ENCODE measurements at places on chromosomes 2 and 18.

- DNase-seq, result no peak
Observed at GRCh38 chr2:240356700-240357640, 78.5 kb upstream of the GPC1 start.

DNA sequence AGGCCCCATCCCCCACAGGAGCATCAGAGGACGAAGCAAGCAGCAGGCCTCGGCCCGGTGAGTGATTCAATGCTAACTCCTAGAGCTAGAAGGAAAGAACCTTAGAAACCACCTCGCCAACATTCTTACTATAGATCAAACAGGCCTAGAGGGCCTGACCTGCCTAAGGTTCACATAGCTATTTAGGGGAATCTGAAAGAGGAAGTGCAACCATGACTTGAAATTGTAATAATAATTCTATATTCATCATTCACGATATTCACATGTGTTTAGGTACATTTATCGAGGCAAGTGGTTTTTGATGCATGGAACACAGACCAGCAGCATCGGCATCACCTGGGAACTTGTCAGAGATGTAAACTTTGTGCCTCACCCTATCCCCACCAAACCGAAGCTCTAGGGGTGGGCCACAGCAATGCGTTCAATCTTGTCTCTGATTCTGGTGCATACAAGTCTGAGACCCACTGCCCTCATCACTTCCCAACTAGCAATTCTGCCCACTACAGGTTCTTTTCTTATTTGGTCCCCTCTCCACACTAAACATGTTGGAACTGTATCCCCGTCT is 78.0 kb upstream of the DNMT3A start:
- DNase-seq, result no peak

GRCh38 chr2:134758633-134759032 is 39.8 kb upstream of the TMEM163 start:
- DNase-seq, result no peak

DNA sequence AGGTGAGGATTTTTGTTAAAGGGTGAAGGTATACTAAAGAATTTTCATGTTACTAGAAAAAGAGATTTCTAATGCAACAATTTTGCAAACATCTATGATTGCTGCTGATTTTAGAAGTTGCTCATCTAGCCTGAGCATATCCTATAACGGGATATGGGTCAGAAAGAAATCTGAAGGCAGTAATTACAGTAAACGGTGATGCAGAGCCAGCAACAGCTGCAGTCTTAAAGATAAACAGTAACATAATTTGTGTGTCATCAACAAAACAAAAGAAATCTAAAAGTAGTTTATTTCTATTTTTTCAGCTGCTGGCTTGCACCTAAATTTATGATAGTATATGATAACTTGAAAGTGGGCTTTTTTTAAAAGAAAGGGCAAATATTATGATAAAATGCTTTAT is 215.7 kb downstream of the SLC4A10 start:
- no peak for DNase-seq

- DNase-seq, result no peak
Observed at GRCh38 chr2:51027442-51027841, 4.5 kb downstream of the NRXN1 start.

GRCh38 chr18:6759579-6759978 is 30.1 kb downstream of the ARHGAP28 start:
- no peak for DNase-seq

DNA sequence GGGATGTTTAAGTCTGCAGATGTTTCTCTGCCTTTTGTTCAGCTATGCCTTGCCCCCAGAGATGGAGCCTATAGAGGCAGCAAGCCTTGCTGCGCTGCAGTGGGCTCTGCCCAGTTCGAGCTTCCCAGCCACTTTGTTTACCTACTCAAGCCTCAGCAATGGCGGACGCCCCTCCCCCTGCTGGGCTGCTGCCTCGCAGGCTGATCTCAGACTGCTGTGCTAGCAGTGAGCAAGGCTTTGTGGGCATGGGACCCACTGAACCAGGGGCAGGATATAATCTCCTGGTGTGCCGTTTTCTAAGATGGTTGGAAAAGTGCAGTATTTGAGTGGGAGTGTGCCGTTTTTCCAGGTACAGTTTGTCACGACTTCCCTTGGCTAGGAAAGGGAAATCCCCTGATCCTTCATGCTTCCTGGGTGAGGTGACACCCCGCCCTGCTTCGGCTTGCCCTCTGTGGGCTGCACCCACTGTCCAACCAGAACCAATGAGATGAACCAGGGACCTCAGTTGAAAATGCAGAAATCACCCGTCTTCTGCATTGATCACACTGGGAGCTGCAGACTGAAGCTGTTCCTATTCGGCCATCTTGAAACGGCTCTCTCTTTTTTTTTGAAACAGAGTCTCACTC is 27.6 kb upstream of the ADAM23 start:
- no peak for DNase-seq

DNA sequence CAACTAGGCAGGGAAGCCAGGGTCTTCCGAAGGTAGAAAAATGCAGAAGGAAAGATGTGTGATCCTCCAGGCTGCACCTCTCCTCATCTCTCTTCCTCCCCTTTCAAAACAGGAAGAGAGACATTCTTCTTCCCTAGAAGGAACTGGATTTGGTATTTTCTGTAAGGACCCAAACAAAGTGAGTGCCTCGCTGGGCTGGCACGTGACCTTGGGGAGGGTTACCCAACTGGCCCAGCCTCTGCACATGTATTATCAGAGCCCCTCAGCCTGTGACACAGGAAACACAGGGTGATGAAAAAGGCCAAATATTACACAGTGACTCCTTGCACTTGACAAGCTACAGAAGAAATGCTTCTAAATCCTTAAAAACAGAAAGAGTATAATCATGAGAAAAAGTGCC is 2.3 kb downstream of the HJURP start:
- DNase-seq, result no peak

- DNase-seq, result no peak
Observed at GRCh38 chr2:153417077-153417476, 61.5 kb downstream of the RPRM start.

GRCh38 chr2:31125918-31126695 is 12.1 kb downstream of the GALNT14 start:
- no peak for DNase-seq

GRCh38 chr2:32572737-32573136 is 55.1 kb upstream of the TTC27 start:
- no peak for DNase-seq

- DNase-seq, result no peak
Observed at GRCh38 chr18:45839414-45840395, 14.2 kb downstream of the SIGLEC15 start.

Measured in activated T-helper 1 cell treated with anti-CD3 and anti-CD28 coated beads, Interleukin-2, amount 50 U/mL, for 16 hours (primary cell).